Activated T-cell treated with anti-CD3 and anti-CD28 coated beads for 48 hours (primary cell): ENCODE measurements at places on chromosomes 1 and 21.

DNA sequence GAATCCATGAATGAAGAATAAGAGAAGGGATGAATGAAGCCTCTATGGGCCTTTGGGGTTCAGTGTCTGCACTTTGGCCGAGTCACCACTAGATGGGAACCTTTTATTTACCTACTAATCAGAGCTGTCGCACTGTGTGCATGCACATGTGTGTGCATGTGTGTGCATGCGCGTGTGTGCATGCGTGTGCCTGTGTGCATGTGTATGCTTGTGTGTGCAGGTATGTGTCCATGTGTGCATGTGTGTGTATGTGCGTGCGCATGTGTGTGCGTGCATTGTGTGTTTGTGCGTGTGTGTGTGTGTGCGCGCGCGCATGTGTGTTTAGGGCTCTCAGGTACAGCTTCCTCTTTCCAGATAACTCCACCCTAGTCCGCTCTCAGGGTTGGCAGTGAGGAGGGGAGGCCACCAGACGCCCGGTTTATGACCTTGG lies 20.4 kb upstream of the UBXN10 start:
- DNase-seq = no peak

- peak; percentile 48 for DNase-seq
These were observed at the start of gene TTC34 for GRCh38 chr1:2801535-2802291. TSS of gene TTC34 (minus strand) at chr1:2801693. CDS start at chr1:2800827, 866 bp downstream.

GRCh38 chr1:226525750-226526149 lies 22.8 kb upstream of the STUM start:
- DNase-seq = no peak

DNA sequence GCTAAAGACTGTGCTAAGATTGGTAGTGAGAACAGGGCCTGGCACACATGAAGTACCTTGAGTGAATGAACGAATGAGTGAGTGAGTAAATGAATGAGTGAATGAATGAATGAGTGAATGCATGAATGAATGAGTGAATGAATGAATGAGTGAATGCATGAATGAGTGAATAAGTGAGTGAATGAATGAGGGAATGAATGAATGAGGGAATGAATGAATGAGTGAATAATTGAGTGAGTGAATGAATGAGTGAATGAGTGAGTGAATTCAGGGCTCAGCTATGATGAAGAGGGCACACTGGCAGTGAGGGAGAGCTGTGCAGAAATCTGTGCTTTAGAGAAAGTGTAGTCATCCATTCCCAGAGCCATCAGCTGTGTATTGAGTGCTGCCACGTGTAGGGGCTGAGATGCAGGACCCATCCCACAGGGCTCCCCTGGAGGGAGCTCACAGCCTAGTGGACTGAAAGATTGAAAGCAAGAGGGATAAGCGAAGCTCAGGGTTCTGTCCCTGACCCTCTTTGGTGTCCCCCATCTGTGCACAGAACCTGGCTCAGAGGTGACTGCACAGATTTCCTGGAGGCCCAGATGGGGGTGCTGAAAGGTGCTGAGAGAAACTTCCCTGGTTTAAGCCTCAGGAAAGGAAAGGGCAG lies 217.9 kb upstream of the VAMP3 start:
- no peak for DNase-seq

GRCh38 chr1:24383381-24383940 lies 30.1 kb downstream of the STPG1 start:
- DNase-seq = no peak

- DNase-seq = no peak
These were observed 38.7 kb downstream of the ALPL start for GRCh38 chr1:21547876-21548275.

- peak; percentile 29 for DNase-seq
These were observed 27.3 kb upstream of the EVA1B start for GRCh38 chr1:36350659-36351226.

- DNase-seq = no peak
These were observed 682.4 kb upstream of the ADAMTS5 start for GRCh38 chr21:27649323-27649722.

- no peak for DNase-seq
These were observed 8.1 kb upstream of the PLA2G5 start for GRCh38 chr1:20061866-20062265.

DNA sequence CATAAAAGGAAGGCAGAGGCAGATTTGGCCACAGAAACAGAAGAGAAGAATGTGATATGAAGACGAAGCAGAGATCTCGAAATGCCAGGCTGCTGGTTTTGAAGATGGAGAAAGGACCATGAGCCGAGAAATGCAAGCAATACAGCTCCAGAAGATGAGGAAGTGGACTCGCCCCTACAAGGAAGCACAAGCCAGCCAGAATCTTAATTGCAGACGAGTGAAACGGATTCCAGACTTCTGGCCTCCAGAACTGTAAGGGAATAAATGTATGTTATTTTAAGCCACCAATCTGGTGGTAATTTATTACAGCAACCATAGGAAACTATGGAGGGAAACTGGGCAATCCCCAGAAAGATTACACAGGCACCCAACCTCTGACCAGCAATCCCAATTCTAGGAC lies 24.1 kb downstream of the TARBP1 start:
- DNase-seq = no peak

DNA sequence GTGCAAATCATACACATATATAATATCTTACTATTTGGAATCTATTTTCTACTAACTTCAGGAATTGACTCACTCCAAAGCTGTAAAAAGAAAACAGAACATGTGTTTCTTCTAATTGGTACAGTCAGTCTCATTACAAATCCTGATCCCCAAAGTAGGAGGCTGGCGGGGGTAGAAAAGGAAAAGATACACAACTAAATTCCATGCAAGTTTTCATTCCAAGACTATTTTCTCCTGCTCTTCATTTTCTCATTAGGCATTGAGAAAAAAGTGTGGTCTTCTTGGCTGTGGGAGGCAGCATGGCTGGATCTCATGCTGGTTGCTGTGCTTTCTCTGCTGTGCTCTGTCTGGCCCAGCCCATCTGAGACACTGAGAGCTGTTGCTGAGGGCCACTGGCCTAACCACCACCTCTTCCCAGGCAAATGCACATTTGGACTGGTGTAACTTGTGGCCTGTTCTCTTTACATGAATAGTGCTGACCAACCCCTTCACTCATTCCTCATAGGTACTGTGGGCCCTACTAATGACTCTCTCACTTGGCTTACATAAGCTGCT lies 1107.5 kb upstream of the B3GALT2 start:
- no peak for DNase-seq

DNA sequence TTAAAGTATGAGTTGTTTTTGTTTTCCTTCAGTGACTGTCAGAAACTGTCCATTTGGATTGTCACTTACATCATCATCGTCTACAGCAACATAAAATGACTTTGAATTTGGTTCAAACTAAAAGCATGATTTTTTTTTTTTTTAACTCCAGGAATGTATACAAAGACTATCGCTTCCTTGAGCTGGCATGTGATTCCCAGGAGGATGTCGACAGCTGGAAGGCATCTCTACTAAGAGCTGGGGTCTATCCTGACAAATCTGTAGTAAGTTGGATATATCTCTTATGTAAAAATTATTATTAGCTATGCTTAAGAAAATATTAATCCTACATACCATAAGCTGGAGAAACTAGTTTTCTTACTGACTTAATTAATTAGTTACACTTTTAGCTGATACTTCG lies 111.9 kb upstream of the C1orf105 start:
- DNase-seq = no peak

- no peak for DNase-seq
These were observed 38.6 kb downstream of the DIRAS3 start for GRCh38 chr1:68011657-68012375.

GRCh38 chr1:208268541-208269337 lies 24.6 kb upstream of the PLXNA2 start:
- DNase-seq = no peak

- DNase-seq = peak; percentile 60
These were observed at the start of gene LAX1 for GRCh38 chr1:203765029-203765837. TSS of gene LAX1 (plus strand) at chr1:203765183. CDS start at chr1:203765566, 383 bp downstream.

DNA sequence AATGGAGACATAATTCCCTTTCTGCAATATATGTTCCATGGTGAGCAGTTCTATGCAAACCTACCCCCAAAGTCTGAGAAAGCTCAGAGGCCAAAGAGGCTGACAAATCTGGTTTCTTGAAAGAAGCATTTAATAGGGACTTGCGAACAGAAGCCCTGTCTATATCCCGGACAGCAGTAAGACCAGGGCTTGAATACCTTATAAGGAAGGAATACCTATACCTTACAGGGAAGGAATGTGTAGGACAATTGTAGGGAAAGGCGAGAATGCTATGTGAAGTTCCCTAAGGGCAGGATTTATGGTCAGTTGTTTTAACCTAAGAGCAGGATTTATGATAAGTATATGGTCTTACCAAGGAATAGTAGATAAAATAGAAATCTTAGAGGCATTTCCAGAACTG lies 5.0 kb upstream of the SLC41A1 start:
- no peak for DNase-seq
